Activated CD4-positive, alpha-beta T cell treated with anti-CD3 and anti-CD28 coated beads for 24 hours (primary cell): ENCODE measurements at places on chromosomes 3 and 15.

DNA sequence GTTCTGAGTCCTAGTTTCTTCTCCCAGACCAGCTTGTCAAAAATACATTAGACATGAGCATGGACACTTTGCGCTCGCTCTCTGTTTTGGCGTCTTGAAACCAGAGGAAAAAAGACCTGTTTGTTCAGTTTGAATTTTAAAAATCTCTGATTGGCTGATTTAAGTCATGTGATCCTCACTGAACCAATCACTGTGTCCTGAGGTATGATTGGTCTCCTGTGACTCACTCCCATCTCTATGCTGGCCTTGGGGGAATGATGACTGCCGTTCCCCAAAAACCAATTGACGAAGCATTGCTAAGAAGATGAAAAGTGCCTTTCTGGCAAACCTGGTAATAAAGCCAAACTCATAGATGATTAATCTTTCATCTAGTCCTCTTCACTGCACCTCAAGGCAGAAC is 256.5 kb downstream of the IL5RA start:
- DNase-seq: no peak

GRCh38 chr3:120448756-120449155 is 2.0 kb downstream of the FSTL1 start:
- no peak for DNase-seq

DNA sequence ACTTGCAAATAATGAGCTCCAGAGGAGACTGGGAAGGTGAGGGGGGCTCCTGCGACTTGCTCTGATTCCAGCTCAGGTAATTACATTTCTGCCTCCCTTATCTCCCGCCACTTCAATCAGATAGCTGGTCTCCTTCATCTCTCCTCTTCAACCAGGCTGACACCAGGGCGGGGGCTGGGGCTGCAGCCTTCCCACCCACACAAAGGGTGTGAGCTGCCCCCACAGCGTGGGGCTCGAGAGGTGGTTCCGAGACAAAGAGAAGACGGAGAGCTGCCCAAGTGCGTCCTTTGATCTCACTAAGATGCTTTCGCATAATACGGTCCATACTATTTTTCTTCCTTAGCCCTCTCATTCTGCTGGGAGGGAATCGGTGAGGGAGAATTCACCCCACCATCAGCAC is 139.7 kb downstream of the NSMCE3 start:
- no peak for DNase-seq

GRCh38 chr3:57128826-57129667 is 36.1 kb downstream of the IL17RD start:
- no peak for DNase-seq

DNA sequence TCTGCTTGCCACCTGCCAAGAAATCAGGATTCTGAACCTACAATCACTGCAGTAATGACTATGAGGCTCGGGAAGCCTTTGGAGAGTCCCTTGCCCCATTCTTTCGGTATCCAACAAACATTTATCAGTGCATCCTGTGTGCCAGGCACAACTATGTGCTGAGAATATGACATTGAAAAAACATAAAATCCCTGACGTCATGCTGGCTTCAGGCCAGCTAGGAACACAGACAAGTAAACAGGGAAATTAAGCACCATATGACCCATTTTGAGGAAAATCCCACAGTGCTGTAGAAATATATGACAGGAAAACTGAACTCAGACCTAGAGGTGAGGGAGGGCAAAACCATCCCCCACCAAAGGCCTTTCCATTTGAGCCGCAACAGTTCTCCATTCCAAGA is 34.1 kb upstream of the DET1 start:
- no peak for DNase-seq

DNA sequence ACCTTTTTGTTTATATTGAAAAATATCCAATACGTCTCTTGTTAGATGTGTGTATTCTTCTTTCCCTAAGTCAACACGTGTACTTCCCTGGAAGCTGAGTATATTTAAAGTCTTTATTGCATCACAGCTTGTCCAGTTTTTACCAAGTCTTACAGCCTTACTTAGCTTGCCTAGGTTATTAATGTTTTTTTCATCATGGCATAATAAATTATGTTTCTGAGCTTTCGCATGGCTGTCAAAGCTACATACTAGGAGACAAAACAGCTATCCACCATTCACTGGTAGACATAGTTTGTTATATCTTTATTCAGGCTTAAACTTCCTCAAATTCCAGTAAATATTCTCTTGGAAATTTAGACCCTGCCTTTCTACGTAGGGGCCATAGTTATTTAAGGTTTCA is 224.2 kb downstream of the BCHE start:
- no peak for DNase-seq

- DNase-seq: no peak
Observed at GRCh38 chr15:73624530-73624929, 8.7 kb downstream of the NPTN start.

DNA sequence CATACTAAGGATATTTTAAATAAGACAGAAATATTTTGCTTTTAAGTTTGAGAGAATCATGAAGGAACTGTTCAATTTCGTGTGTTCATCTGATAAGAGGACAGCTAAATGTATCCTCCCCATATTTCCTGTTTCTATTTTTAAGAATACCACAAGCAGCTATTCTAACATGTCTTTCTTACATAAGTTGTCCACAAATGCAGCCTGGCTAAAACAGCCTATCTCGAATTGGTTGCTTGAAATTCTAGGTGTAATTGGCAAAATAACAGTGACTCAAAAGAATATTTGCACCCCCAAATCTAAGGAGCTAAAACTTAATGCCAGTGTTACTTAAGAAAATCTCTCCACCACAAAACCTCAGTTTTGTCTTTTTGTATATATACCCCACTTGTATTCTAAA is 35.0 kb downstream of the BTLA start:
- no peak for DNase-seq

GRCh38 chr3:124766113-124767095 is 36.2 kb downstream of the UMPS start:
- no peak for DNase-seq

DNA sequence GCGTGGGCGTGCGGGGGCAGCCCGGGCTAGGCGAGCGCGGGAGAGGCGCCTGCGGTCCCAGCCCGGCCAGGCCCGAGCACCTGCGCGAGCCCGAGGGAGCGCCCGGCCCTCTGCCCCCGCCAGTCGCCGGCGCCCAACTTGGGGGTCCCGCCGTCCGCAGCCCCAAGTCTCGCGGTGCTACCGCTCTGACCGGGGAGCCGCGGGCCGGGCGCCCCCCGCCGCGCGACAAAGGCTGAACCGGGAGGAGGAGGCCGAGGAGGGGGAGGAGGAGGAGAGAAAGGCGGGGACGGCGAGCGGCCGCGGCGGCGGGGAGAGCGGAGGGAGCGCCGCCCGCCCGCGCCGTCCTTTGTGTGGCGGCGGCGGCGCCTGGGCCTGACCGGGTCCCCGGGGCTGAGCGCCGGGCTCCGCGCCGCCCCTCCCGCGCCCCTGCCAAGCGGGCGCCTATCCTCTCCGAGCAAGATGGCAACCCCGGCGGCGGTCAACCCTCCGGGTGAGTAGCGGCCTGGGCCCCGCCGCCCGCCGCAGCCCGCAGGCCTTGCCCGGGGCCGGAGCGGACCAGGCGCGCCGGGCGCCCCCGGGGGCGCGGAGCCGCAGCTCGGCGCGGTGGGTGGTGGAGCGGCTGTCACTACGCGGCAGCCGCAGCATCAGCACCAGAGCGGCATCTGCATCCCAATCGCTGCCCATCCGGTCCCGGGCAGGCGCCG is at the start of gene ARNT2:
TSS of gene ARNT2 (plus strand) at position 326 of the 704 bp plus-strand sequence. CDS start at position 460, 134 bp downstream.
- no peak for DNase-seq

DNA sequence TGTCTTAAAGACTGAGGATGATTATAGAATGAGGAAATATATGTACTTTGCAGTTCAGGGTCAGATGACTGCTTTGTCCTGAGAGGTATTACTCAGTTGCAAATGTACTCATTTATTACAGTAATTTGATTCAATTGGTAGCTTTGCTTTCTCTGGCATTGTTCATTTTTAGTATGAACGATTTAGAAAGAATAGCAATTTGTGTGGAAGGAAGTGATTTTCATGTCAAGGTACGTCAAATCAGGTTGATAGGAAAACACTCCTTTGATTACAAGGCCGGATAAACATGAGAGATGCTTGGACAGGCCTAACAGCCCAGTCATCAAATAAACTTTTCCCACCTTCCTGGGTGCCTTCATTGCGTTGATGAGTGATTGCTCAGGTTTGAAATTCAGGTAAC is 53.8 kb downstream of the UNC13C start:
- no peak for DNase-seq

GRCh38 chr15:41565702-41566101 is 6.7 kb downstream of the TYRO3 start:
- DNase-seq: no peak

GRCh38 chr3:175456466-175456865 is 597.3 kb downstream of the NAALADL2 start:
- DNase-seq: no peak

- DNase-seq: no peak
Observed at GRCh38 chr3:193825617-193826016, 232.6 kb downstream of the OPA1 start.

DNA sequence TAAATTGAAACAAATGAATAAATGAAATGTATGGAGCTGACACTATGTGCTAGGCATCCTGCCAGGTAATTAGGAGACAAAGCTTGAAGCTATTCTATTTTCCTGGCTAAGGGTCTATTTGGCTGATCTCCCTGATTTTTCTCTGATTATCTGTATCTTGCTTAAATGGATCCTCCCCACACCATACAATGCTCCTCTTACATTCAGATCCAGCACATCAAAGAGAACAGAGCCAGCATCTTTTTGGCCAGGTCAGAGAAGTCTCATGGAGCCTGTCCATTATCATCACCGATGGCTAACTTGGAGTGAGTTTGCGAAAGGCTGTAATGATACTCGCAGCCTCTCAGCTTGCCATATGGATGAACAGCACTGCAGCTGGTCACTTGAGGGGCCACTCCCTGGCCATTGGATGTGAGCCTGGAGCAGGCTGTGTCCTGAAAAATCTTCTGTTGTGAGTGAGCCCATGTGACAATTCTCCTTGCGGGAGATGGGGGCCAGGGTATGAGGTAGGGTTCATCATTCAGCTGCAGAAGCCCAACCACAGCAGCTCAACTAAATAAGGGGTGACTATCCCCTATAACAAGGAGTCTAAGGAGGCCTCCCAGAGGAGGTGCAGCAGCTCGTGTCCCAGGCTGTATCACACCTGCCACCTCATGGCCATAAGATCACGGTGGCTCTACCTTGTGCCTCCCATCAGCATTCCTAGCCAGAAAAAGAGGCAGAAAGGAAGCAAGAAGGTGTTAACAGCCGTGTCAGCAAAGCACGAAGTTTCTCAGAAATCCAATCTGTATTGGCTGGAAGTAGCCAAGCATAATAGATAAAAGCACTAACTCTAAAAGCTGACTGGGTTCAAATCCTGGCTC is 69.3 kb upstream of the ST8SIA2 start:
- no peak for DNase-seq

- DNase-seq: no peak
Observed at GRCh38 chr3:37455181-37455580, 280.8 kb upstream of the LRRFIP2 start.

- no peak for DNase-seq
Observed at GRCh38 chr3:153026026-153026425, 136.0 kb upstream of the RAP2B start.

GRCh38 chr15:90071220-90071807 is 31.0 kb downstream of the IDH2 start:
- DNase-seq: peak; percentile 65

- DNase-seq: no peak
Observed at GRCh38 chr3:71560665-71561064, 22.9 kb downstream of the FOXP1 start.

DNA sequence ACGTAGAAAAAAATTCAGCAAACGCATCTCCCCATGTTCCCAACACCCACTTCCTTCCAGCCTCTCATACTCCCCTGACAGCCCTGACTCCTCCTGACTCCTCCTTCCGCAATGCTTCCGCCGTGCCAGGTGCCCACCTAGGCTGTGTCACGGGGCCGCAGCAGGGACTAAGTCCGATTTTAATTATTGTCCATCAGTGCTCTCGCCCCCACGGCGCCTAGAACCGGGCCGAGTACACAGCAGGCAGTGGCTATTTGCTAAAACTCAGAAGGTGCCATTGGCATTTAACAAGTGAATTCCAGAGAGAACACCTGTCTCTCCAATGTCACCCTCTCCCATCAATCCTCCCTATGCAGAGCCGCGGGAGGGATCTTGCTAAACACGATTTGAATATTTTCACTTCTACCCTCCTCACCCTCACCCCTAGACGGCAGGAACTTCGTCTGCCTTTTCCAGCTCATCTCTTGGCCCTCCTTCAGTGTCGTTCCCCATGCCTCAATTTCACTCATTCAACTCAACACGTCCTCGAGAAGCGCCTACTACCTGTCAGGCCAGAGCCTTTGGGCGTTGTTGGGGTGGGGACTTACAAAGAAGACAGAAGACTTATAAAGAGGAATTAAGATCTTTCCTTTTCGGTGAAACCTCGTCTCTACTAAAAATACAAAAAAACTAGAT is 11.5 kb upstream of the SHF start:
- DNase-seq: no peak

DNA sequence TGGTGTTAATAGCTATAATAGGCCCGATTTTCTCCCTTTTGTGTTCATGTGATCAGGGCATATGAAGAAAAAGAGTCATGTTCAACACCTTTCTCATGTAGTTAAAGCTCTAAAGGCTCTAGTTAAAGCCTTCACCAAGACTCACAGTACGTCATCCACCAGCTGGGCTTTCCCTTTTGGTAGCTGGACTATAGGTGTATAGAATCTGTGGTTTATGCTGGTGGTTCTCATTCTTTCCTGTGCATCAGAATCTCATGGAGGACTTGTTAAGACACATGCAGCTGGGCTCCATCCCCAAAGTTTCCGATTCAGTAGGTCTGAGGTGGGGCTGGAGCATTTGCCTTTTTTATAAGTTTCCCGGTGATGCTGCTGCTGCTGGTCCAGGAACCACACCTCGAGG is 31.0 kb downstream of the CFAP91 start:
- no peak for DNase-seq

DNA sequence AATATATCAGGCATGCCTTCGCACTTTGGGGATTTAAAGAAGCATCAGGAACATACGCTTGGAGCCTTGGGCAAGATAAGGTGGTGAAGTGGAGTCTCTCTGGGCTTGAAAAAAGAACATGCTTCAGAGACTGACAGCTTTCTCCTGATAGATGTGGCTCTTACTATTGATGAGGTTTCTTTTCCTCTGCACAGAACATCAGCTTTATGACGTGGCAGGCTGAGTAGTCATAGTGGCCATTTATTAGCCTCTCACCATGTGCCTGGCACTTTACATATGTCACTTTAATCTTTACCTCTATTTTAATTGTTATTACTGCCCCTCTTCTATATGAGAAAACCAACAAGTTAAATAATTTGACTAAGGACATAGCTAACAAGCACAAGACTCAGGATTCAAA is 19.0 kb upstream of the LRRC58 start:
- DNase-seq: no peak

GRCh38 chr3:76400141-76400540 is 614.8 kb upstream of the ZNF717 start:
- no peak for DNase-seq

GRCh38 chr15:42955518-42955917 is 34.9 kb upstream of the TTBK2 start:
- DNase-seq: no peak

- no peak for DNase-seq
Observed at GRCh38 chr3:103977417-103977816, 1389.3 kb upstream of the ALCAM start.

DNA sequence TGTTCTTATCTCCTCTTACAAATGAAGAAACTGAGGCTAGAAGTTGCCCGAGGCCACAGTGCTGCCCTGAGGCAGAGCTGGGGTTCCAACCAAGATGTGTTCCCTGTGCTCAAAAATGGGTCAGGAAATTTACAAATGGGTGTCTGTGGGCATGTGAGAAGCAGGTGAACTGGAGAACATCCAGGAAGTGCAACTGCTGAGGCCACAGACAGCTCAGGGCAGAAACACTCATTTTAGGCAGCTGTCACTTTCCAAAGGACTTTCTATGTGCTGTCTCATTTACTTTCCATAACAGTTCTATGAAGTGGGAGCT is 47.2 kb upstream of the ATP2B2 start:
- DNase-seq: no peak

GRCh38 chr3:172247525-172248274 is 200.6 kb downstream of the GHSR start:
- DNase-seq: no peak
